ENCODE measurements at places on chromosomes 5 and 9.

GRCh38 chr5:160445132-160445531, 23.5 kb downstream of the PTTG1 start:
- DNase-seq, result no peak

DNA sequence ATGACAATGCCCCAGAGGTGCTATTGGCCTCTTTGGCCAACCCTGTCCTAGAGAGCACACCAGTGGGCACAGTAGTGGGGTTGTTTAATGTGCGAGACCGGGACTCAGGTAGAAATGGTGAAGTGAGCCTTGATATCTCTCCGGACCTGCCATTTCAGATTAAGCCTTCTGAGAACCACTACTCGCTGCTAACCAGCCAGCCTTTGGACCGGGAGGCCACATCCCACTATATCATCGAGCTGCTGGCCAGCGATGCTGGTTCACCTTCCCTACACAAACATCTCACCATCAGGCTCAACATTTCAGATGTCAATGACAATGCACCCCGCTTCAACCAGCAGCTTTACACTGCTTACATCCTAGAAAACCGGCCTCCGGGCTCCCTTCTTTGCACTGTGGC, 1.4 kb downstream of the PCDHGC5 start:
- DNase-seq, result no peak

DNA sequence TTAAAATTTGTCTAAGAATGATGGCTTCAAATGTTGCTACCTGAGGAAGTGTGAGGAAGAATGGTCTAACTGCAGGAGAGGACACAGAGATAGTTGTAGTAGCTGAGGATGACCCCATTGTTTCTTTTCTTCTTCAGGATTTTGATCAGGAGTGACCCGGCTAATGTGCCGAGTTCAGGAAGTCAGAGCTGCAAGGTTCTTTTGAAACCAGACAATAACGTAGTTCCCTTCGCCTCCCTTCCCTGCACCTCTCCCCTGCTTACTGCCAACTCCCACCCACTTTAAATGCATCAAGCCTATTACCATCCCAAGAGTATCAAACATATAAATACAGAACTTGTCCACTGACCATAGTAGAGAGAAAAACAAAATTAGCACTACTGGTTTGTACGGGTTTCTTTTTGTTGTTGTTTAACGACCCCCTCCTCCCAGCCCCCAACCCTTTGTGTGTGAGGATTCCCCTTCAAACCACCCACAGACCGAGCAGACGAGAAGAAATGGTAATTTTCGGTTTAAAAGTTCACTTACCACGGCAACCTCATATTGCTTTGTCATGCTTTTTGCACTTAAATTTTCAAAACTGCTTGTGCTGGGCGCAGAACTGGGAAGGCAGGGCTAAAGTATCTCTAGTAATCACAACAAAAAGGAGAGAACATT, 23.5 kb upstream of the ELAVL2 start:
- no peak for DNase-seq

DNA sequence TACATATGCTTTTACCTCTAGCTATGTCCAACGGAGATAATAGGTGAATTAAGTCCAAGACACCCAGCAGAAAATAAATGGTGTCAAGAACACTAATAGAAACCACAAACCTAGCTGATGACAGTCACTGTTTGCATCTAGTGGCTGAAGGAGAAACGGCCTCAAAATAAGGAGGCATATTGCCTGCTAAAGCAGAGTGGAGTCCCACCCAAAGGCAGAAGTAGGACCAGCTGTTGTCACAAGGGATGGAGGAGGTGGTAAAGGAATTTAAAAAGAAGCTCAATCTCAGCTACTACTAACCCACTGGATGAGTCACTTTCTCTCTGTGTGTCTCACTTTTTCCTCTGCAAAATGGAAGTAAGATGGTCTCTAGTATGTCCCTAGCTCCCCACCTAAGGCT, 224.3 kb downstream of the GRIA1 start:
- no peak for DNase-seq

DNA sequence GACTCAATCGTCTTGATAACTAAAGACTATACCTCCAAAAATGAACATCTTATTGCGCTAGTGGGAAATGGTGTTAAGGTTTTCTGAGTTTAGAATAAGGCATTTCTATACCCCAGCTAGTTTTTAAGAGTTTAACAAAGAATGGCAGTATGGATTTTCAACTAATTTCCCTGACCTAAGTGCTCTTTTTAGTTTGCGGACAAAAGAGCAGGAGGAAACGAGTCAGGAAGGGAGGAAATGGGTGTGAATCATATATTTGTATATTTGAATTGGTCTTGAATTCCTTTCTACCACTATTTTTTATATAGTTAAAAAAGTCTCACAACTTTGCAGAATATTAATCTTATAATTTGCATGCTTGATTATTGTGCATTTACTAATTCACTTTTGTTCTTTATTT, 516.3 kb upstream of the ZNF608 start:
- DNase-seq, result no peak

- DNase-seq, result no peak
Observed at GRCh38 chr5:40410231-40410861, 269.4 kb upstream of the PTGER4 start.

DNA sequence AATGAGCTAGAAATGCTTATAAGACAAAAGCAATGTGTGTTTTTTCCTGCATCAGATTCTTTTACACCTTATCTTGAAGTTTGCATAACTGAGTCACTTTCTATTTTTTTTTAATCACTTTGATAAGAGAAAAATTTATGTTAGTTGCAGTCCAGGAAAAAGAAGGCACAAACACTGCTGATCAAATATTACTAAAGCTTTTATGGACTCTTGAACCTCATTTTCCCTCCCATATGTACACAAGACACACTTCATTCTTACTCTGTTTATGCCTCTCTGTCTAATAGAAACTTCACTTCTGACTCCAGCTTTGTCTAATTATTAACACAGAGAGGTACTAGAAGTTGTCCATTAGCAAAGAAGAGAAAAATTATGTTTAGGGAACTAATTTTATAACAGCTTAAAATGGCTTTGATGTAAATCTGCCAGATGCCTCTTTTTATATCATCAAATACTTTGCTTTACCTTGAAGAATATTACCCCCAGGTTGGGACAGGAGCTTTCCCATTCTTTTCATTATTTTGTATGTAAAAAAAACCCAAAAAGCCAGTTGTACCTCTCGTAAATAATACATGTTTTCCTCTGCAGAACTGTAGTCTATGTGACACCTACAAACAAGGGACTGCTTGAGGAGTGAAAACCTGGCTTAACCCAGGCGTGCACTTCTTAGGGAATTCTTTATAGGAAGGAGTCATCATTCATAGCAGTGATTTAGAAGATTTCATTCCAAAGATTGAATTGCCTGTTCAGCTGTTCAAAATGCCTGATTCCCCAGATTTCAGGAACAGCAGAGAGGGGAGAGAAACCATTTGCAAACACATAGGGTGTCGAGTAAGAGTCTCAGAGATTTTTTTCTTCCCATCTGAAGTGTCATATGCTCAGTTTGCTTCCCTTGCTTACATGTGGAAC, 72.6 kb downstream of the DAPK1 start:
- no peak for DNase-seq

GRCh38 chr5:123450114-123450513, 26.9 kb upstream of the CEP120 start:
- DNase-seq, result no peak

DNA sequence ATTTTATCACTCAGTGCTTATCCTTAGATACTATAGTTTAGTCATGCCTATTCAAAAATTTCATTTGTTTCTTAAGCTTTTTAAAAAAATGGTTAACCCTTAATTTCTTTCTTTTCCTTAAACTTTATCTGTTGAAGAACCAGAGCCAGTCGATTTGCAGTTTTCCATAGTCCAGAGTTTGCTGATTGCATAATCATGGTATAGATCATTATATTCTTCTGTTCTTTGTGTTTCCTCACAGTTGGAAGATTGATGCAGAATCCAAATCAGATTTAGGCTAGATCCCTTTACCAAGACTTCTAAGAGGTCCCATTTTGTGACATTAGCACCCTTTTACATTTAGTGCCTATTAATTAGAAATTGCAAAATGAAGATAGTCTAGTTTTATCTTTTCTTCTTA, 18.0 kb downstream of the TMEM38B start:
- DNase-seq, result no peak

DNA sequence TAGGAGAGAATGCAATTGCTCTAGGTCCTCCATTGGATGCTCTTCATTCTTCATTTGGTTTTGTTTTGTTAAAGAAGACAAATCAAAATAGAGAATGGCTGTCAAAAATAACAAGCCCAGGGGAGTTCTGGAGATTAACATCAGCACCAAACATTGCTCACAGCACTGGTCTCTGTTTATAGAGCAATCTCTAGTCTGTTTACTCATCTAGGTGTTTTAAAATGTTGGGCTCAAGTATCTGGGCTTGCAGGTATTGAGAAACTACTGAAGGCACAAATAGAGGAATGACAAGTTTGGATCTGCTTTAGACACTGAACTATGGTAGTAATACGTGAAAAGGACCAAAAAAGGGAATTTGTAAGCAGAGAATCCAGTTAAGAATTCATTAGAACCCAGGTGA, 77.0 kb upstream of the TMC1 start:
- DNase-seq, result no peak

DNA sequence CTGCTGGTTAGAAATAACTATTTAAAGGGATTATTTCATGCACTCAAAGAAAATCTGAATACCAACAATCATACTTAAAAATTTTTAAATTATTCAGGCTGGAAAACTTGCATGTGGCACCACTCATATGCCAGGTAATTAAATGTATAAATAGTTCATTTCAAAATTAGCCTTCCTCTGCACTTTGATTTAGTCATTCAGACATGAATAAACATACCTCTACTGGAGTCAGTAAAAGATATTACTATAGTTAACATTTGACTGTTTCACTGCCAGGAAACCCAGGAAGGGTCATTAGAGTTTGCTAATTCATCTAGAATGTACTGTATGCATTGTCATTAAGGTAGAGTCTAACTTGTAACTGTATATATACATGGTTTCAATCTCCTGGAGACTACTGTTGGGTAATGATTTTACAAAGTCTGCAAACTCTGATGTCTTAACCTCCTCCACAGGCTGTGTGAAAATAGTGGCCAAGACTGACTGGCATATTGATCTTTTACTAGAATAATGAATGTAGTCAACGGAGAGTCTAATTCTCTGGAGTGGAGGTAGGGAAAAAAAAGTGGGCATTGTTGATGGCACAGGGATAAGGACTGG, 43.7 kb downstream of the TEX10 start:
- no peak for DNase-seq

- no peak for DNase-seq
Observed at GRCh38 chr5:8829323-8830029, 716.4 kb downstream of the SEMA5A start.

DNA sequence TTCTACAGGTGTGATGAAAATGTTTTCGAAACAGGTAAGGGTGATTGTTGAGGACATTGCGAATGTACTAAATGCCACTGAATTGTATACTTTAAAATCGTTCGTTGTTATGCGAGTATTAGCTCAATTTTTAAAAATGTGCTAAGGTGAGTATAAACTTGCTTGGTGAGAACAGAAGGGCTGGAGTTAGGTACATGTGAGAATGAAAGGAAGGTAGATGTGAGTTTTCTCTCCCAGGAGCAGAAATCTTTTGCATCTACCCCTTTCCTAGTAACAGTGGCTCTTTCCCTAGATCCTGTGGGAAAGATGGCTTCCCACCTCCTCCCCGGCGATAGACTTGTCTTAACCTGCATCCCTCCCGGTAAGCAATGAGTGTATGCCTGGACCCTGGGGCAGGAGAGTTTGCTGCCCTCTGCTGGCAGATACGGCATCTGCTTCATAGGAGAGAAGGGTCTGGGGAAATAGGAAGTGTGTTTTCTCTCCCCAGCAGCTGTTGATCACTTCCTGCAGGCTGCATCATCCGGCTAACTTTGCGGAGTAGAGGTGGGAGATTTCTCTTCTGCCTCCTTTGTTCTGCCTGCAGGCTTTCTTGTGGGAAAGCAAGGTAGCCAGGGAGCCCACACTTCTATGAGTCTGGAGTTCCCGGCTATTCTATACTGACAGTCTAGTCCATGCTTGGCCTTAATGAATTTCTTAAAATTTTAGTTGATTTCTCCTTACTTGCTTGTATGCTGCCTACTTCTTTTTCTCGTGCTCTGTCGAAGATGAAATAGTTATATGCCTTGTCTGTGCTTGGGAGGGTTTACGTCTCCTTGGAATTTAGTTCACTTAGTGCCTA, 373.3 kb upstream of the SEMA6A start:
- DNase-seq, result no peak

- no peak for DNase-seq
Observed at GRCh38 chr9:38024036-38024681, 44.9 kb downstream of the SHB start.

DNA sequence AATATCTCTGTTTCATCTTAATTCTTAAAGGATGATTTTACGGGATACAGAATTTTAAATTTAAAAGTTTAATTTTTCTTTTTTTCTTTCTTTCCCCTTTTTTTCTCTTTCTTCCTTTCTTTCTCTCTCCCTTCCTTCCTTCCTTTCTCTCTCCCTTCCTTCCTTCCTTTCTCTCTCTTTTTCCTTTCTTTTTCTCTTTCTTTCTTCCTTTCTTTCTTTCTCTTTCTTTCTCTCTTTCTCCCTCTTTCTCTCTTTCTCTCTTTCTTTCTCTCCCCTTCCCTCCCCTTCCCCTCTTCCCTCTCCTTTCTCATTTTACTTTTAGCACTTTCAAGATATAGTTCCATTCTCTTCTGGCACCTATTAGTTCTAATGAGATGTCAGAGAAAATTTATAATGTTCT, 61.4 kb upstream of the ADRB2 start:
- no peak for DNase-seq

- no peak for DNase-seq
Observed at GRCh38 chr5:173056783-173057061, 570 bp downstream of the CREBRF start.

GRCh38 chr5:112159435-112159834, 259.6 kb downstream of the EPB41L4A start:
- DNase-seq, result no peak

DNA sequence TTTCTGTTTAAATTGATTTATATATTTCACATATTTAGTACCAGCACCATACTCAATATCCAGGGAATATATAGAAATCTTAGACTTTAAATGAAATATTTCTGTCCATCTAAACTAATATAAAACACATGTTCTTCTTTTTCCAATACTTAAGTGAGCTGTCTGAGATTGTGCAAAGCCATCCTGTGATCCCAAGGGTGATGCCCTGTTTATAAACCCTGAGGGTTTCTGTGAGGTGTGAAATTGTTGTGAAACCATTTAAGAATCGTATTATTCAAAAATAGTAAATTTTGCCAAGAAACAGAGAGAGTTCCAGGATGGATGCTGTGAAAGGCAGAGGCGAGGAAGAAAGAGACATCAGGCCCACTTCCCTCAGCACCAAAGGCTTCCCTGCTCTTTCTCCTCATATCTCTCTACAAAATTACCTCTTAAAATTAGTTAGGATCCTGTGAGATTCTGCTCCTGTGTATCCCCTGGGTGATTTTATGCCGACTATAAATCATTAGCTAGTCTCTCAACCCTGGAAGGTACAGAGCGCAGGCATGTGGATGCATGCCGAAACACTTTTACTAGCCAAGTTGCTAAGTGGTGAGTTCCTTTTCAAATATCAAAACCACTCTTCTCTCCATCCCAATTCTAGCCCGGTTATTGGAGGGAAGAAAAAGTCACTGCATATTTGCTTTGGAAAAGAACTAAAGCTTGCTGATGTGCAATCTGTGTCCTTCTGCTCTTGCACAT, 183.0 kb downstream of the GLIS3 start:
- DNase-seq, result no peak

Measured in activated gamma-delta T cell (primary cell).